ENCODE measurements at places on chromosomes 12 and 14.

DNA sequence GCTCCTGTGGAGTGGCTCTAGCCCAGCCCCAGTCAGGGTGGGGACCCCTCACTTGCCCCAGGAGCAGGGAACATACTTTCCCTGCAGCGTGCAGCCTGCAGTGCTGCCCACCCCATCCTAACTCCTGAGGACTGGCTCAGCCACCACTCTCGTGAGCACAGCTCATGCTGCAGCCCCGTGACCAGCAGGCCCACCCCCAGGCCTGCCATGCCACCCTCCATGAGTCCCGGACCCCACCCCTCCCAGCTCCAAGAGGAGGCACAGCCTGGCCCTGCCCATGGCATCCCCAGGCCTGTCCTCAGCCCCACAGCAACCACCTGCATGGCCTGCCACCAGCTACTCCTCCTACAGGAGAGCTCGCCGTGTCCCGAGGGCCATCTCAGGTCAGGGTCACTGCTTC is 3.9 kb upstream of the JAG2 start:
- DNase-seq = no peak

GRCh38 chr12:80099259-80099658 is at the start of gene OTOGL:
Gene OTOGL, plus strand, starts transcription at chr12:80099537. Its CDS starts 109,895 bp downstream, at chr12:80209432.
- DNase-seq = no peak

GRCh38 chr12:159156-159782 is 54.7 kb downstream of the SLC6A12 start:
- DNase-seq = no peak

- no peak for DNase-seq
These were observed 53.1 kb downstream of the GUCY2C start for GRCh38 chr12:14643251-14643650.

DNA sequence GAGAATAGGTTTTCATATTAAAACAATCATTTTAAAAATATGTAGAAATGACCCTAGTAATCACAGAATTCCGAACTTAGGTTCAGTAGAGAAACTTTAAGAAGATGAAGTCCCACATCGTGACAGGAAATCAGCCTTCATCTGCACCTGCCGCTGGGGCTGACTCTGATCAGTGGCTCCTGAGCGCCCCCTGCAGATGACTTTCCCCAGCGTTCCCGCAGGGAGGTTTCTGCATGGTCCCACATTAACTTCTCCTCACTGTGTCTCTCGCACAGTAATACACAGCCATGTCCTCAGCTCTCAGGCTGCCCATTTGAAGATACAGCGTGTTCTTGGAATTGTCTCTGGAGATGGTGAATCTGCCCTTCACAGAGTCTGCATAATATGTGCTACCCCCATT is 1131.1 kb downstream of the TMEM121 start:
- DNase-seq = no peak

- DNase-seq = no peak
These were observed 78.1 kb upstream of the NOS1 start for GRCh38 chr12:117439531-117440001.

GRCh38 chr12:119835068-119835467 is 42.1 kb downstream of the CIT start:
- no peak for DNase-seq

GRCh38 chr14:89217891-89218290 is 199.1 kb downstream of the FOXN3 start:
- DNase-seq = no peak

GRCh38 chr14:67532998-67533753 is at the start of gene PLEKHH1:
Gene PLEKHH1, plus strand, starts transcription at chr14:67533290. Its CDS starts 8,578 bp downstream, at chr14:67541868.
- DNase-seq = peak; percentile 44

DNA sequence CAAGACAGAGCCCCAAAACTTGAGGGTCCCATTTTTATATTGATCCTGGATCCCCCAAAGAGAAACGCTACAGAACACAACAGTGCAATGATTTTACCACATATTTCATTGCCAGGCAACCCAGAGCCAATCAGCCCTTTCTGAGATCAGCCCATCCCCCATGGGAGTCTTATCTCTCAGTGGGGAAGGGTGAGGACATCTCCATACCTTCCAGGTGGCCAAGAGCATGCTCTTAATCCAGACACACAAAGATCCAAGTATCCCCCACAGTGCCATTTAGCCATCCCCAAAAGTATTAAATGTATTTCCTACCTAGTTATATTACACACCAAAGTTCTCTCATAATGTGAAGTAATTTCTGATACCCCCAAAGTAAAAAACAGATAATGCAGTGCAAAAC is 62.6 kb upstream of the AMN start:
- DNase-seq = no peak

GRCh38 chr12:126286203-126286602 is 1221.0 kb downstream of the AACS start:
- DNase-seq = no peak

DNA sequence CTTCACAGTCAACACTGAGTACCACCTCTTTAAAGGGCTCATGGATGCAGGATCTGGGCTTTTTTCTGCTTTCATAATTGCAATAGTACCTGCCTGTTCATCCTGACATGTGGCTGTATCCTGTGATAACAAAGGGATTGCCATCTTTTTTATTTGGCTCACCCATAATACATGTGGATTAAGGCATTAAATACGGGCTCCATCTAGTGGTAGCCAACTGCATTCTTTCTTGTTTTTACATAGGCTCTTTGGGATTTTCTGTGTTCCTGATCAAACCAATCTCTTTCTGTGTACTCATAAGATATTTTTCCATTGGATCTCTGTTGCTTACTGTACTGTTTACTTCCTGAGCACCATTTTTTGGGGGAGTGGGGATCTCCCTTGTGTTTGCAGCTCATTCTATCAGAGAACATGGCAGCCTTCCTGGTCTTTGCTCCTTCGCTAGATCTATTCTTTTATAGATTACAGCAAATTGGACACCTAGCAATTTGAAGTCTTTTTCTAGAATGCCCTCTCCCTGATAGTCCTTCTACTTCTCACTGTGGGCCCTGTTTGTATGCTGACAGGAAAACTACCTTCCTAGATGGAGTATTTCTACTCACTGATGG is 723.4 kb upstream of the MDGA2 start:
- peak; percentile 39 for DNase-seq

- no peak for DNase-seq
These were observed 5.7 kb downstream of the RASAL1 start for GRCh38 chr12:113129664-113130456.

GRCh38 chr12:124625867-124626675 is 58.7 kb upstream of the NCOR2 start:
- peak; percentile 90 for DNase-seq

- no peak for DNase-seq
These were observed 4.8 kb downstream of the P2RX7 start for GRCh38 chr12:121137512-121137911.

GRCh38 chr14:65817011-65817410 is 404.5 kb downstream of the FUT8 start:
- no peak for DNase-seq

GRCh38 chr12:87923361-87923760 is 105.8 kb downstream of the C12orf50 start:
- no peak for DNase-seq

GRCh38 chr14:96275177-96276112 is 19.4 kb downstream of the BDKRB1 start:
- peak; percentile 35 for DNase-seq

GRCh38 chr12:19639781-19640415 is 200.6 kb downstream of the AEBP2 start:
- no peak for DNase-seq

DNA sequence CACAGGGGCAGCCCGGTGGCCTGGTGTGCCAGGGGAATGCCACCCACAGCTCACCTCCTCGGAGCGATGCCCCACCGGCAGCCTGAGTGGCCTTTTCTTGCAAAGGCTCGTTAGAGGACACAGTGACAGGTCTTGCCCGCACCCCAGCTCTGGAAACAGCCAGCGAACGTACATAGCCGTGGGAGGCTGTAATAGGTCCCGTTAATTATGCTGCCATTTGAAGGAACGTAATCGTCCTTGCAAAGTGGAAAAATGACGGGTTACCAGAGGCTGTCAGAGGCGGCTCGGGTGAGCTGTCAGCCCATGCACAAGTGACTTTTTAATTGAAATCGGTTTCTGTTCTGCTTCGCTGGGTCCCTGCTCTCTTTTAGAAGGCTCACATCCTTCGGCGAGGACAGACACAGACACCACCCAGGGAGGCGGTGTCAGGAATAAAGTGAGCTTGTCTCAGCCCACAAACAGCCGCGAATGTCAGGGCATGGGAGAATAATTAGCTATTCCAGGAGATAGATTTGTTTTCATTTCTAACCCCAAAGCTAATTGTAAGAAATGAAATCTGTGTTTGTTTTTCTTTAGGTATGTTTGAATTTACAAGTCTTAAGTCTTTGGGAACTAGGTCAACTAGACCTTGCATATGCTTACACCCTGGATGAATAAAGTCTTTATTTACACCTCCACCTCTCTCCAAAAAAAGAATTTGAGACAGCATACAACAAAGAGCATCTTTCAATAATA is 77.2 kb upstream of the RFLNA start:
- DNase-seq = no peak

- DNase-seq = no peak
These were observed 18.3 kb downstream of the MLH3 start for GRCh38 chr14:75032939-75033338.
